HTR-8/SVneo (cell line): ENCODE measurements at places on chromosomes 6 and 20.

DNA sequence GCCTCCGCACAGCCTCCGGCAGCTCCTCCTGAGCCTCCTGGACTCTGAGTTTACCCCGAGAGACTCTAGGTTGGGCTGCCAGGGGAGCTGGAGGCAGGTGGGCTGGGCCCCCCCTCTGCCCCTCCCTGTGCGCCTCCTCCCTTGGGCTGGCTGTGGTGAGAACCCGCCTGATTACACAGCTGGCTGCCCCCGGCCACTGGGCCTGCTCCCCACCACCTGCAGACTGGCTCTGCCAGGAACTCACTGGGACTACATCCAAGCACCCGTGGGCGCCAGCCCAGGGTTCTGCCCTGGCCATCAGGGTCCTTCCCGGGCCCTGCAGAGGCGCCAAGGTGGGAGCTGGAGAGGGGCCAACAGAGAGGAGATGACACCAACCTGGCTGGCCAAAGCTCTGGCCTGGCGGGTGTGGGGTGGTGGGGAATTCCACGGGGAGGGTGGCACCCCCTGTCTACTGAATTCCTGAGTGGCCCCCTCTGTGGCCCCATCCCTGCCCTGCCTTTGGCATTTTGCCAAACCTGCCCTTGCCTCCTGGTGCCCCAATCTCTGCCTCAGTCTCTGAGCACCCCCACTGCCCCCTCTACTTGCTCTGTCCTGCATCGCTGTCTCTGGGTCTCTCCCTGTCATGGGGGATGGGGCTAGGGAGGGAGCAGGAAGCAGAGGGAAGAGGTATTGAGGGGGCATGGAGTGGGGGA, 21.9 kb upstream of the CDH22 start:
- DNase-seq, result no peak

GRCh38 chr6:99013145-99013544, 65.4 kb upstream of the FBXL4 start:
- peak; percentile 19 for DNase-seq

DNA sequence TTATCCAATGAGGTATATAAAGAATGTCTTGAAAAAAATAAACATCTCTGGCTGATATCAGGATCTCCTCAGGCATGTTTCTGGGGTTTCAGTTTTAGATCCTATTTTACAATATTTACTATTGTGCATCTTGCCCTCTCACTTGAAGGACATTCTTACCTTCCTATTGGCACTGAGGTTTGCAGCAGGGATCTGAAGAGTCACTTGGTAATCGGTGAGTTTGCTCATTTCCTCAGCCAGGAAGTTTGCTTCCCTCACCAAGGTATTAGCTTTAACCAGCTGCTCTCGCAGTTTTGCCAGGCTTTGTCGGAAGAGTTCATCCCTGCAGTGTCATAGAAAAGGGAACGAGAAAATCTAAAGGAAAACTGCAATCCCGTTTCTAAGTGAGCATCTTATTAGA, 101.9 kb upstream of the NUP153 start:
- DNase-seq, result no peak

DNA sequence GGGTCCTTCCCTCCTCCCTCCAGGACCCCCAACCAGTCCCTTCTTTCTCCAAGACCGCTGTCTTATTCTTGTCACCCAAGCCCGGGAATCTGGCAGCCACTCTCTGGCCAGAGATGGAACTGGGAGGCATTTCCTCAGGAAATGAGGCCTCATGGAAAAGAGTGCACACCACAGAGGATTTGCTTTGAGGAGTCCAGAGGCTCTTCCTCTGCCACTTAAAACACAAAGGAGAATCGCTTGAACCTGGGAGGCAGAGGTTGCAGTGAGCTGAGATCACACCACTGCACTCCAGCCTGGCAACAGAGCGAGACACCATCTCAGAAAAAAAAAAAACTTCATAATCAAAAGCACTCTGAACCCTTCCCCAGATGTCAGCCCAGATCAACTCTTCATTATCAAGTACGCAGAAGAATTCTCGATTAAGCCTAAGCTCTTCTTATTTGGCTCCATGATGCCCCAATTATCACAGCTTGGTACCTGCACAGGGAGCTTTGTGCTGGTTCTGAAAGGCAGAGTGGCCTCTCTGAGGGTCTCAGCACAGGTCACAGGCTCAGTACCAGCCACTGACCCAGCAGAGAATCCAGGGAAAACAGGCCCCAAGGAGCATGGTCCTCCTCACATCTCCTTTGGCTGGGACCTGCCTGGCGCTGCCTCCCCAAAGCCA, 82.9 kb upstream of the MAFB start:
- no peak for DNase-seq

GRCh38 chr6:170096191-170096802, 194.6 kb downstream of the DLL1 start:
- DNase-seq, result no peak

GRCh38 chr6:316753-317038, 24.4 kb downstream of the DUSP22 start:
- no peak for DNase-seq

- no peak for DNase-seq
These were observed 4.2 kb downstream of the CLIC5 start for GRCh38 chr6:46011188-46012085.

DNA sequence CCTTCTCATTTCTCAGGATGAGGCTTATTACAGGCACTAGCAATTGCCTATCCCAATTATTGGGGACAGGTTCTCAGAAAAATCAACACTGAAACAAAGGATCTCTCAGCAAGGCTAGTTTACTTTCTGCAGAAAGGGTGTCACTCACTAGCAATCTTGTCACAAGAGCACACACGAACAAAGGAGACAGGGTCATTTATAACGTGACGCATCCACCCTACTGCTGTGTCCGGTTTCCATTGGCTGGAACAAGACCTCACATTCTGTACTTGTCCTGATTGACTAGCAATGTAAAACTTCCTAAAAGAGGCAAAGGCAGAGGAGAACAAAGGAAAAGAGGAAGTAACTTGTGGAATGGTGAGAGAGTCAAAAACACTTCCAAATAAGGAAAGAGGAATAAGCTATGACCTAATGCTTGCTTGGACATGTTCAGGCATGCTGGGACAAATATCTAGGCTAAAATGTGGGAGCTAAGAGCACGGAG, 160.2 kb upstream of the STXBP5 start:
- no peak for DNase-seq

- no peak for DNase-seq
These were observed 68.7 kb upstream of the TAB2 start for GRCh38 chr6:149248693-149249369.

DNA sequence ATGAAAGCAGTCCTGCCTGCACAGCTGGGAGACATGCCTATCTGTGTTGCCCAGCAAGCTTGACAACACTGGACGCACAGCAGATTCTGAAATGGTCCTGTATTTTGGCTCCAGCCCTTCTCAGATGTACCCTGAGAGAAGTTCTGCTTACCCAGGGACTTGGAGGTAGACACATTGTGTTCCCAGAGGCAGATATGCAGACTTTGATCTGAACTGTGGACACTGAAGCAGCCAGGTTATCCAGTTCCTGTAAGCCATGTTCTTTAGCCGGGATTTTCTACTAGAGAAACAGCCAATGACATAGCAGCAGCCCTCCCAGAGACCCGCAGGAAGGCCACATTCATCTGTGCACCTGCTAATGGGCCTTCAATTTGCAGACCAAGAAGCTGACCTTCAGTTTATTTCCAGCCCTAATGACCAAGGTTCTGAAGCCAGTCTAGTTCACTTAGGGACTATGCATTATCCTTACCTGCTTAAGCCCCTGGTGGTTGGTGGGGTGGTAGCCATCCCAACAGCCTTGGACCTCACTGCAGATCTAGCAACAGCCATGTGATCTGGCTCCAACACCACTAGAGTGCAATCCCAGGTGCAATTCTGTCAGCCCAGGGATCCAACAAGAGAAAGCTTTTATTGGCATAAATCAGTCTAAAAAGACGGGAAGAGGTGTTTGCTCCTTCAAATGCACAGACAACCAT, 134.2 kb downstream of the MEI4 start:
- no peak for DNase-seq

- DNase-seq, result no peak
These were observed 851 bp downstream of the SNX5 start for GRCh38 chr20:17967521-17968365.

- no peak for DNase-seq
These were observed 220.8 kb downstream of the PREX1 start for GRCh38 chr20:48606841-48607543.

DNA sequence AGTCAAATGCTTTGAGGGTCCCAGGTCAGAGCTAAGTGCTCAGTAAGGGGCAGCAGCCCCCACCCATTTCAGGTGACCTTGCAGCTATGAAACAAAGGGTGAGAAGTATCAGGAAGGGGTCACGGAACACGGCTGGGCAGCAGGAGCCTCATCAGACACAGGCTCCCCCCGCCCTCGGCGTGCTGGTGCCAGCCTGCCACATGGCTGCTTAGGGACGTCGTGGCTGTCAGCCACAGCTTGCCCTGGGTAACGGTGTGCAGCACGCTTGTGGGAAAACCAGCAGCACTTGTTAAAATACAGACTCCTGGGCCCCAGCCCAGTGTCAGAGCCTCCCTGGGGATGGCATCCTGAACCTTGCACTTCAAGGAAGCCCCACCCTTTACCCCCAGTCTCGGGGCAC, 39.3 kb downstream of the SSR1 start:
- no peak for DNase-seq

GRCh38 chr20:14685183-14685582, 347.8 kb upstream of the FLRT3 start:
- DNase-seq, result no peak

- no peak for DNase-seq
These were observed 115.9 kb downstream of the OTOR start for GRCh38 chr20:16864069-16864468.

- no peak for DNase-seq
These were observed at the start of gene KCNQ2 for GRCh38 chr20:63471981-63472831. TSS of gene KCNQ2 (minus strand) at chr20:63472655. CDS start at chr20:63472463, 192 bp downstream.

DNA sequence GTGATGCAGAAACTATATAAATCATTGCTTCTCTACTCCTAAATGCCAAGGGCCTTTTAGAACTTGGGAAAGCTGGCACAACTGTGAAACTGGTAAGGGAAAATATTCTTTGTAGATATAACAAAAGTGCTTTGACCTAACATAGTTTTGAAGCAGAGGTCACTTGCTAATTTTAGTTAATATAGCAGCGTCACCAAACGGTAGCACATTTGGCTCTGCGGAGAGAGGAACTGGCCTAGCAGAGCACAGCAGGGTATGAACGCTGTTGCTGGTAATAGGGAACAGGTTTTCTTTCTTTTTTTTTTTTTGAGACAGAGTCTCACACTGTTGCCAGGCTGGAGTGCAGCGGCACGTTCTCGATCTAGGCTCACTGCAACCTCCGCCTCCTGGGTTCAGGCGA, 67.4 kb downstream of the ECT2L start:
- DNase-seq, result no peak

DNA sequence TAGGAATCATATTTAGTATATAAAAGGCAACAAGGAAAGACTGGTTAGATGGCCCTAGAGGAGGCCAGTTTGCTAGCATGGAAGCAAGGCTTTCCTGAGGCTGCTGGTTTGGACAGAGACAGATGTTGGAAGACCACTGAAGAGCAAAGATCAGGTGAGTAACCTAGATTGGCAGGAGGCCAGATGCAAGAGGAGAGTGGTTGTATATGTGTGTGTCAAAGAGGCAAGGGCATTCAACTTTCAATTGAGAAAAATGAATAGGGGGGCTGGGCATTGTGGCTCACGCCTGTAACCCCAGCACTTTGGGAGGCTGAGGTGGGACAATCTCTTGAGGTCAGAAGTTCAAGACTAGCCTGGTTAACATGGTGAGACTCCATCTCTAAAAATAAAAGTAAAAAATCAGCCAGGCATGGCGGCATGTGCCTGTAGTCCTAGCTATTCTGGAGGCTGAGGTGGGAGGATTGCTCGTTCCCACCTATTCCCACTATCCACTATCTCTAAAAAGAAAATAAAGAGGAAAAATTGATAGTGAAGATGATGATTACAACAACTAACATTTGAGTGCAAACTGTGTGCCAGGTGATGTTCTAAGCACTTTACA, 79.8 kb downstream of the PRDM1 start:
- DNase-seq, result no peak
